ENCODE measurements at places on chromosomes 12 and 14. TPM values are rescaled to one million over a fixed set of nuclear protein-coding genes. Genes with fewer than 3 reads are reported as not detected.

DPY19L2 gene
- 54.2 TPM for total RNA-seq

IFNG gene
- total RNA-seq: not detected

SDR9C7 gene
- total RNA-seq: not detected

IL22 gene
- not detected for total RNA-seq

DHRS2 gene
- 593 TPM for total RNA-seq

REP15 gene
- 0.95 TPM for total RNA-seq

CCDC197 gene
- not detected for total RNA-seq

KLRC1 gene
- total RNA-seq: 2.4 TPM

BHLHE41 gene
- 3.5 TPM for total RNA-seq
